Activated B cell treated with CpG ODN at 0.5 μM for 24 hours (primary cell): ENCODE measurements at places on chromosomes 2 and 18.

DNA sequence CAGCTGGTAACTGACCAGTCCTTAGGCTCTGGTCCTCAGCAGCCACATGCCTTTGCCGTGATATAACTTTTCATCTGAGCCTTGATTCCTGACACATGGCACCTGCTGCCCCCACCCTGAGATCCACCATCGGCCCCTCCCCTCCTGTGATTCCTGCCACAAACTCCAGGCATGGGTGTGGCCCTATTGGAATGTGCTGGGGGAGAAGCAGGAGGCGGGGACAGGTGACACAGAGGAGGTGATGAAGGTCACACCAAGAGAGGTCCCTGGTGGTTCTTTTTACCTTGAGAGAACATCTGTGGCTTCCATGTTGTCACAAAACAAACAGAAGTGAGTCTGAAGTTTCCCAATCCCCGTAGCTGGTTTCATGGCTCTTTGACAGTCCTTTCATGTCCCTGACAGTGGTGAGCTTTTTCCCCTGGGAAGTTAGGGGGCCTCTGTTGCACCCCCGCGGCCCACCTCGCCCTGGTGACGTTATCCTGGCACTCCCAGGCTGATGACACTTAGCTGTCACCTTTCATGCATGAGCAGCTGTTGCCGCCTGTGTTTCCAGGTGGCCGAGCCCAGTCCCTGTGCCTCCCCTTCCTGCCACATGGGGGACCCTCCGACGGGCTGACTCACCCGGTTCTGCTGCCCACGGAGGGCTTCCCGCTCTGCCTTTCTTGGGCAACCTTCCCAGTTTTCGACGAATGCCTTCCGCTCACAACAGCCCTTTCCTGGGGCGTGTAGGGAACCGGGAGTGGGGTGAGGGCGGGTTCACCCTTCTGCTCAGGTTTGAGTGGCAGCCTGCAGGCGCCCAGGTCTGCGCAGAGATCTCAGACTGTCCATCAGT is 66.3 kb upstream of the GLI2 start:
- DNase-seq: no peak

GRCh38 chr2:233091595-233092375 is 31.6 kb downstream of the INPP5D start:
- DNase-seq: peak; percentile 11

DNA sequence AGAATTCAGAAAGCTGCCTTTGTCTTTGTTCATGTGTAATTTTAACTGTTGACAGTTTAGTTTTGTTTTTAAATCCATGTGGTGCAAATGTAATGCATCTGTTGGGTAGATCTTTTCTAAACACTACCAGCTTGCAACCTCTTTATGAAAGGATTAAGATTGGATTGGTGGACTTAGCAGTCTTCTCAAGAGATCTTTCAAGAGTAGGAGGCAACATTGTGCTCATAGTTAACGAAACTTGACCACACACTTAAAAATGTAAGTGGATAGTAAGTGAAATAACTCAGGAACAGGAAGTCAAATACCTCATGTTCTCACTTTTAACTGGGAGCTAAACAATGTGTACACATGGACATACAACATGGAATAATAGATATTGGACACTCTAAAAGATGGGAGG is 579.0 kb downstream of the RIT2 start:
- no peak for DNase-seq

GRCh38 chr2:212949786-212950185 is 201.6 kb downstream of the IKZF2 start:
- DNase-seq: no peak

- DNase-seq: no peak
Observed at GRCh38 chr2:24022324-24022974, 12.6 kb downstream of the MFSD2B start.

- DNase-seq: no peak
Observed at GRCh38 chr2:204108330-204108751, 171.8 kb downstream of the ICOS start.

DNA sequence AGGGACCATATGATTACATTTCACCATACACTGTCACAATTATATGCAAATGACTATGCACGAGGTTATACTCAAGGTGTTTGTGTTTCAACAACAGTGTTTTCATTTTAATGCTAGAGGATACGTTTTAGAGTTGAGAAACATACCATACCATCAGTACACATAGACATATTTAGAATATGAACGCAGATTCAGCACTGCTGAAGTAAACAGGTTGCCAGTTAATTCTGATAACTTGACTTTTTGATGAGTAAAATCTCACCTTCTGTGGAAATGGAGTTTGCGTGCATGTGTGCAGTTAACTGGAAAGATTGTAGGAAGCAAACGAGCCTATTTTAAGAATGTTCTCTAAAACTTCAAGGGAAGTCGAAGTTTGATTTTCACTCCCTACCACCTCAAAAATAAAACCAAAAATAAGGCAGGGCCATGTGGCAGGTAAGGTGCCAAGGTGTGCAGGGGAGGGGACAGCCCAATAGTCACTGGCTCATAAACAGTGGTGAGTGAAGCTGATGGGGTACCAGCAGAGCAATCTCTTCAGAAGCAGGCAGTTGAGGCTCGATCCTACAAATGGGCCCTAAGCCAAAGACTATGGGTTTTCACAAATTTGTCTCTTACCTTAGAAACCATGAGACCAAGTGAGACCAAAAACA is 213.1 kb downstream of the IKZF2 start:
- DNase-seq: no peak

- DNase-seq: peak; percentile 20
Observed at GRCh38 chr18:37537868-37538525, 27.6 kb downstream of the CELF4 start.

- DNase-seq: no peak
Observed at GRCh38 chr2:8876628-8877027, 39.2 kb upstream of the KIDINS220 start.

GRCh38 chr2:20444101-20444992 is 2.5 kb upstream of the RHOB start:
- no peak for DNase-seq

- DNase-seq: no peak
Observed at GRCh38 chr18:37484983-37485834, 80.4 kb downstream of the CELF4 start.

- no peak for DNase-seq
Observed at GRCh38 chr2:30149976-30150375, 3.2 kb downstream of the YPEL5 start.

GRCh38 chr2:46643493-46643892 is 164.1 kb downstream of the TMEM247 start:
- DNase-seq: no peak

DNA sequence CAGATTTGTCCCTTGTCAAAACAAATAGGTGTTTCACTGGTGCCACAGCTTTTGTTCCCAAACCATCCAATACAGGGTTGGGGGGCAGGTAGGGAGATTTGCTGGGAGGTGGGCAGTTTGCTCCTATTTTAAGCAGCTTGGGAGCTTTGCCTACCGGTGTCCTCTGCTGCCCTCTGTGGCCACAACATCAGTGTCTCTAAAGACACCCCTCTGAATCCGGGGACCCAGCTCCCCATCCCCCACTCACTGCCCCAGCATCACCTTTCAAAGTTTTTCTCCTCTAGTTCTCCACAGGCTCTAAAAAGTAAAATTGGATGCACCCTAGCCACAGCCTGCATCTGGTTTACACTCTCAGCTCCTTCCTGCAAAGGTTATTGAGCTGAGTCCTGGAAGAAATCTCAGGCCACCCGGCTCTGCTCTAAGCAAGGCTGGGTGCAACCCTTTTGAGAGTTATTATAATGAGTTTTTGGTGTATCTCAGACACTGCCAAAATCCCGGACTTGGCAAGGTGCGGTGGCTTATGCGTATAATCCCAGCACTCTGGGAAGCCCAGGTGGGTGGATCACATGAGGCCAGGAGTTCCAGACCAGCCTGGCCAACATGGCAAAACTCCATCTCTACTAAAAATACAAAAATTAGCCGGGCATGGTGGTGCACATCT is 2.9 kb upstream of the EPAS1 start:
- no peak for DNase-seq

DNA sequence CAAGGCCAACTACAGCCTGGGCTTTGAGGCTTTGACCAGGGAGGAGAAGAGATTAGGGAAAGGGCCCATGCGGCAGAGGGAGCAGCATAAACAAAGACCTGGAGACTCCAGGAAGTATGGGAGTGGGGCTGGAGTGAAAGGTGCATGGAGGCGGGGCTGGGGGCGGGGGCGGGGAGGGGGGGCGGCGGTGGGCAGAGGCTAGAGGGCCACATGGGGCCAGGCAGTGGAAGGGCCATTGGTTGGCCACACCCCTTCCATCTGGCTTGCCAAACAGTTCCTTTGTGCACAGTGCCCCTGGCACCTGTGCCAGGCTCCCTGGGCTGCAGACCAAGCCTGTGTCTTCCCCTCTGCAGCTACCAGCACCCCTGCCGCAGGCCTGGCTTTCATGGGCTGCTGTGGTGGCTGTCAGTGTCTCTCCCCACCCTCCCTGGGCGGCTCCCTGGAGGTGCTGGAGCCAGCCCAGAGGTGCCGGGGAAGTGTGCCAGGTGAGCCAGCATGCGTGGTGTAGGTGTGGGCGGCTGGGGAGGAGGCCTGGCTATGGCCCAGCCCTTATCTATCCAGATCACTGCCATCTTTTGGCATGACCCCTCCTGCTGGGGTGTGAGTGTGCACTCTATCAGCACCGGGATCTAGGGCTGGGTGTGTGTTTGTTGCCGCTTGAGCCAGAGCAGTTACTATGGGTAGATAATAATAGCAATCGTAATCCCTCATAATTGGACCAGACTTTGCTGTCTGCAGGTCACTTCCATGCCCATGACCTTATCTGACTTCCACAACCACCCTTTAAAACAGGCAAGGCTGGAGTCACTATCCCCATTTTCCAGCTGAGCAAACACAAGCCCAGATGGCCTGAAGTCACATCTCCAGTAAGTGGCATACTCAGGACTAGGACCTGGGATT is 30.5 kb downstream of the DNMT3A start:
- DNase-seq: no peak

DNA sequence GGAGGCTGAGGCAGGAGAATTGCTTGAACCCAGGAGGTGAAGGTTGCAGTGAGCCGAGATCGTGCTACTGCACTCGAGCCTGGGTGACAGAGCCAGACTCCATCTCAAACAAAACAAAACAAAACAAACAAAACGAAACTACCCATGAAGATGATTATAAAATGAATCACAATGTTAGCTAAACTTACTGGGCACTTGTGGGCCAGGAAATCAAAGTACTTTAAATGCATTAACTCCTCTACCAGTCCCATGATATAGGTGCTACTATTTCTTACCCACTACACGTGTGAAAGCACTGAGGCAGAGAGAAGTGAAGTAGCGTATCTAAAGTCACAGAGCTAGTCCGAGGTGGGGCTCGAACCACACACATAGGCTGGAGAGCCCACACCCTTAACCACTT is 53.6 kb downstream of the POLE4 start:
- no peak for DNase-seq

DNA sequence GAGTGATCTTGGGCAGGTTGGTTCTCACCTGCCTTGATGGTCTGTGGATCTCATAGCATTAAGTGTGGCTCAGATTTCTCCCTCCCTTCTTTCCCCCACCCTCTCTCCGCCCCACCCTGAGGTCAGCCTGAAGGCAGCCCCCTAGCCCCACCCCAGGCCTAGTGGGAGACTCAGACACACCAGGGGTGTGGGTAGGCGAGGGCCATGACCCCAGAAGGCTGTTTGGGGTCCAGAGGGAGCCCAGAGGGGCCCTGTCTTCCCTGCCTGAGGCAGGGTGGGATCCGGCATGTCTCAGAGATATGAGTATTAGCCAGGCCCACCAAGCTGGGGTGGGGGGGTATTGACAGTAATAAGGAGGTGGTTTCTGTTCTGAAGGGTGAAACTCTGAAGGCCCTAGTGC is 160.5 kb downstream of the GLI2 start:
- DNase-seq: no peak

DNA sequence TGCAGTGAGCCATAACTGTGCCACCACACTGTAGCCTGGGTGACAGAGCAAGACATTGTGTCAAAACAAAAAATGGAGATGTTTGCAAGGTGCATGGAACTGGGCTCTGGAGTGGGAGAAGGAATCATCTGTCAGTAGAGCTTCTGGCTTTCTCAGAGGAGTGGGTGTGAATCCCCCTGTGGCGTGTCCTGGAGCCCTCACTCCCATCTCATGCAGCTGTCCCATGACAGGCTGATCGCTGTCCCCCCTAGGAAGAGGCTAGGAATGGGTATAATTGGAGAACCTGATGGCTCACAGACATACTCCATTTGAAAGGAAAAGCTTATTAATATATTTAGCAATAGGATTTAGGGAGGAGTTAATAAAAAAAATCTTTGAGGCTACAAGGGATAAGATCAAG is 125.8 kb upstream of the EPB41L3 start:
- no peak for DNase-seq

DNA sequence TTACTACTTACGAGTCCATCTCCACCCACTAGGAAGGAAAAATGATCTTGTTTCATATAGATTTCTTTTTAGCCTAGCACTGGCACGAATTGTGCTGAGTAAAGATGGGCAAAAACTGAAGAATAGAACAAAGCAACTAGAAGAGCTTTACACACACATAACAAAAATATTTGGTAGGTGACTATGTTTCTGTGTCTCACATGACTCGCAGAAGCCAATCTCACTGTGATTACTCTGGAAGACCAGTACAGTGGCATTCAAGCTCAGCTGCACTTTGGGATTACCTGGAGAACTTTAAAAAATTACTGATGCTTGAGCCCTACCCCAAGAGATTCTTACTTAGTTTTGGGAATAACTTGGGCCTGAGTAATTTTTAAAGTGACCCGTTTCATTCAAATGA is 378.7 kb downstream of the METTL4 start:
- no peak for DNase-seq

GRCh38 chr2:143942486-143942885 is 577.4 kb downstream of the ZEB2 start:
- DNase-seq: no peak

- no peak for DNase-seq
Observed at GRCh38 chr2:122072666-122073065, 317.2 kb downstream of the TSN start.

- DNase-seq: no peak
Observed at GRCh38 chr2:10220902-10221391, 81.8 kb upstream of the HPCAL1 start.

GRCh38 chr2:199713746-199714145 is 137.2 kb downstream of the FTCDNL1 start:
- no peak for DNase-seq

- DNase-seq: no peak
Observed at GRCh38 chr2:11227595-11227994, 72.3 kb downstream of the SLC66A3 start.

GRCh38 chr2:113890253-113891235 is 655 bp downstream of the ACTR3 start:
- DNase-seq: peak; percentile 60

- DNase-seq: no peak
Observed at GRCh38 chr2:6957031-6957714, 40.0 kb downstream of the RNF144A start.

GRCh38 chr18:74976331-74976909 is 232.5 kb downstream of the PTGR3 start:
- DNase-seq: no peak

- DNase-seq: no peak
Observed at GRCh38 chr2:119751706-119752105, 8.0 kb upstream of the PTPN4 start.
